COR-L47 (cell line): ENCODE measurements at places on chromosomes 1 and 21.
A peak's percentile ranks its signal among the peaks of the same experiment; 100 is the strongest.

- DNase-seq = no peak
These were observed 23.7 kb downstream of the CBR1 start for GRCh38 chr21:36093512-36093911.

- no peak for DNase-seq
These were observed 29.5 kb upstream of the CR2 start for GRCh38 chr1:207424570-207425131.

DNA sequence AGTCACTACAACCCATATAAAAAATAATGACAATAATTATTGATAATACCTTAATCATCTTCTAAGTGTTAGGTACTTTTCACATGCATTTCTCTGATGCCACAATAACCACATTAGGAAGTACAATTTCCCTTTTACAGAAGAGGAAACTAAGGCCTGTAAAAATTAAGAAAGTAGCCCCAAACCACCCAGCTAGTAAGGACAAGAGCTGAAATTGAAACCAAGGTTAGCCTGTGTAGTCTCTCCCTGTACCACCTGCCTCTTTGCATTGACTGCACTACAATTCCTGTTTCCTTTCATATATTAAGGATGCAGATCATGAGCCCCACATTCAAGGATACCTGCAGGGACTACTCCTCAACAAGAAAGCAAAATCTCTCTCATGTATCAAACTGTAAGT, 288.8 kb downstream of the GPATCH2 start:
- DNase-seq = no peak

GRCh38 chr1:222233444-222234158, 314.3 kb downstream of the HHIPL2 start:
- DNase-seq = no peak

DNA sequence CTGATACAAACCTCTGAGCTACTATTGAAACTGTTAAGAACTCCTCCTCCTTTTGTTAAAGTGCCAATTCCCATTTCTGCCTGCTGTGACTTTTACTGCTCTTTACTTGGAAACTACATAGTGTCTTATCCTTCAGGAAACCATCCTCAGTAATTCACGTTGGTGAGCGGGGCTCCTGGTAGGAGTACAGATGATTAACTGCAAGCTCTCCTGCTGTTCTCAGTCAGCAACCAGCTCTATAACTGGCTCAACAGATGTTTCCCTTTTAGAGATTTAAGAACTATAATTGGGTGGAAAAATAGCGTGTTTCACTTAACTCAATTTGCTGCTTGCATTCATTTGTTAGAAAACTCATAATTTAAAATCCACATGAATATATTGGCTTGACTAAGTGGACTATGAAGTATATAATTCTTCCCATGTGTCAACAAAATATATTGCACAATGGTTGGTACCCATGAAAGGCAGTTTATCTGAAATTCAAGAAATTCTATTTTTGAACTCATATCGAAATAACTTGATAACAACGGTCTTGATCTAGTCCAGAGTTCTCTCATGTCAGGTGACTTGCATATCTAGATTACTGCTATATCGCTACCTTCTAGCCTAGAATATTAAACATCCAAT, 574.0 kb downstream of the KCNT2 start:
- peak; percentile 87 for DNase-seq

DNA sequence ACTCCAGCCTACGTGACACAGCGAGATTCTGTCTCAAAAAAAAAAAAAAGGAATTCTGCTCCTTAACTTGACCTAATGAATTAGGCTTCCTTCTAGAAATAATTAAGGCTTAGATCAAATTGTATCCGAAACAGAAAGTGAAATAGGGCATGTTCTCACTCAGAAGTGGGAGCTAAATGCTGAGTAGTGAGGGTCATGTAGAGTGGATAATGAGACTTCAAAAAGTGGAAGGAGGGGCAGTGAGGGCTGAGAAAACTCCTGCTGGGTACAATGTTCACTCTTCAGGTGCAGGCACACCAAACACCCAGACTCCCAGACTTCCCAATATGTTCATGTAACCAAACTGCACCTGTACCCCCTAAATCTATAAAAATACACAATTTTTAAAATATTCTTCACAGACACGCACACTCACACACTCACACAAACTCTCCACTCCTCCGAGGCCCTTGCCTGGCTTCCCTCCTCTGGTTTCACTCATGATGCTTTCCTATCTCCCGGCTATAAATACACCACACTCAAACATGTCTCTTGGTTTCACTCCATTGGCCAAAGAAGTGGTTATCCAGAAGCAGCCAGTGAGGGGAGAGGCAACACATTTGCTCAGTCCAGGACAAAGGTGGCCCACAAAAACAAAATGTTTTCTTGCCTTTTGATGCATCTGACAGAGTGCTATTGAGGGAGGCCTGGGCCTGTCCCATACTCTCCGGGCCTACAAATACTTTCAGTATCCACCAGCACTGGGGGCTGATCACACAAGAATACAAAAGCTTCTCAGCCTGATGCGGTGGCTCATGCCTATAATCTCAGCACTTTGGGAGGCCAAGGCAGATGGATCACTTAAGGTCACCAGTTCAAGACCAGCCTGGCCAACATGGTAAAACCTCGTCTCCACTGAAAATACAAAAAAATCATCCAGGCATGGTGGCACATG, 249.2 kb downstream of the TOMM20 start:
- no peak for DNase-seq

- no peak for DNase-seq
These were observed 36.6 kb downstream of the XCL1 start for GRCh38 chr1:168613038-168613451.

- DNase-seq = no peak
These were observed 997 bp downstream of the ZNF362 start for GRCh38 chr1:33257207-33257771.

- peak; percentile 76 for DNase-seq
These were observed 68.5 kb downstream of the DYRK1A start for GRCh38 chr21:37435120-37435519.

GRCh38 chr1:110242062-110242461, 31.9 kb downstream of the KCNC4 start:
- no peak for DNase-seq

DNA sequence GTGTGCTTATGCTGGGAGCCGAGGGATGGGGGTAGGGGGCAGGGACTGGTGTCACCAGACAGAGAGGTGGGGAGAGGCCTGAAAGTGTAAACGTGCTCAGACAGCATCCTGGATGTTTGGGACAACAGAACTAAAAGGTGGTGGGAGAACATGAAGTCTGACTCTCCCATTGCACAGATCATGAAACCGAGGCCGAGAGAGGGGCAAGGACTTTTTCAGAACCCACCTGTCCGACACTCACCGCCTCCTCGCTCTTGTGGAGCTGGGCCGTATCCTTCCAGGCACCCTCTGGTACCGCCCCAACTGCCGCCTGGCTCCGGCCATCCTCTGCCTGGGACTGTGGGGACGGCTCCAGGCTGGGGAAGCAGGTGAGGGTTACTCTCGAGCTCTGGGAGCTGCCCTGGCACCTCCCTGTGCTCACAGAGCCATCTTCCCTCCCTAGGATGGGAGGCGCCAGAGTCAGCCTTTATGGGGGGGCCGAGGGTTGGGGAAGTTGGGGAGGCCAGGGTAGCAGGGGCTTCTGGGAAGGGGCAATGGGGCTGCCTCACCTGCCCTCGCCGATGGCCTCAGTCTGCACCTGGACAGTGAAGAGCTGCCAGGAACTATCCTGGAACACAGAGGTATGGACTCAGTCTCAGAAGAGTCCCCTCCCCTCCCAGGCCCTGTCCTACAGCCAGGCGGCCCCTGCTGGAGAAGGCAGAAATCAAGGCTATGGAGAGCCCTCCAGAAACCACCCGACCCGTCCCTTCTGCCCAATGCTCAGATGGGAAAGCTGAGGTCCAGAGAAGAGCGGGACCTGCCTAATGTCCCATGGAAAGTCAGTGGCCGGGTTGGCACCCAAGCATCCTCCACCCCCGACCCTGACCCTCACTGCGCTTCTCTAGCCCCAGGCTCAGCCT, 7.0 kb downstream of the ATP13A2 start:
- DNase-seq = no peak

GRCh38 chr1:87263785-87264184, 64.9 kb upstream of the LMO4 start:
- DNase-seq = no peak

GRCh38 chr1:41875487-41875886, 43.2 kb downstream of the HIVEP3 start:
- no peak for DNase-seq

GRCh38 chr1:164466001-164466421, 93.0 kb upstream of the PBX1 start:
- no peak for DNase-seq

- DNase-seq = peak; percentile 29
These were observed 9.8 kb downstream of the NHLH1 start for GRCh38 chr1:160376525-160377131.

DNA sequence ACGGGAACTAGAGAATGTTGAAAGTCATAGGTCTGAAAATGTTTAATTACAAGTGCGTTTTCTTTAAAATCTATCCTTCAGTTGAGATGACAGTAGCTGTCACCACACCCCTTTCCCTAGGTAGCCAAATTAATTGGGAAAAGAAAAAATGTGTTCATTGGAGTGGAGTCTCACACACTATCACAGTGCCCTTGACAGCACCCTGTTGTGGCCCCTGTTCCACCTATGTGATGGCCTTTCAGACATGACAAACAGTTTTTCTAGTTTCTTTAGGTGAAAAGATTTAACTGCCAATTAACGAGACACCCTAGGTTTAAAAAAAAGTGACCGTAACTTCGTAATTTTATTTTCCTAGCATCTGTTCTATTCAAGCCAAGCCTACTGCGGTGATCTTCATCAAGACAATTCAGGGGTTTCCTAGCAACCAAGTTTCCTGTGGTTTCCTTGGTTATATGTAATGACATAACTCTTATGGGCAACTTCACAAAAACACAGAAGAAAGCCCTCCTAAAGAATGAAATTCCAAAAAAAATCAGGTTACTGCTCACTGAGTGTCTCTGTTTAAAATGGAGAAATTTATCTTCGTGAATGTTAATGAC, 298.3 kb downstream of the PDE4B start:
- no peak for DNase-seq

GRCh38 chr1:243926803-243927245, 76.8 kb upstream of the AKT3 start:
- DNase-seq = no peak

DNA sequence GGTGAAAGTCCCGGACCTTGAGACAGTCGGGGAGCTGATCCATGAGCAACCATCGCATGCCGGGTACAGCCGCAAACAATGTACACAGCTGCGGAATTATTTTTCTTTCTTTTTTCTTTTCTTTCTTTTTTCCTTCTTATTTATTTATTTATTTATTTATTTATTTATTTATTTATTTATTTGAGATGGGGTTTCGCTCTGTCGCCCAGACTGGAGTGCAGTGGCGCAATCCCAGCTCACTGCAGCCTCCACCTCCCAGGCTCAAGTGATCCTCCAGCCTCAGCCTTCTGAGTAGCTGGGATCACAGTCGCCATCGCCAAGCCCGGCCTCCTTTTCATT, 2.6 kb upstream of the PERM1 start:
- DNase-seq = no peak

- no peak for DNase-seq
These were observed 7.0 kb upstream of the SPATC1L start for GRCh38 chr21:46191257-46191685.

DNA sequence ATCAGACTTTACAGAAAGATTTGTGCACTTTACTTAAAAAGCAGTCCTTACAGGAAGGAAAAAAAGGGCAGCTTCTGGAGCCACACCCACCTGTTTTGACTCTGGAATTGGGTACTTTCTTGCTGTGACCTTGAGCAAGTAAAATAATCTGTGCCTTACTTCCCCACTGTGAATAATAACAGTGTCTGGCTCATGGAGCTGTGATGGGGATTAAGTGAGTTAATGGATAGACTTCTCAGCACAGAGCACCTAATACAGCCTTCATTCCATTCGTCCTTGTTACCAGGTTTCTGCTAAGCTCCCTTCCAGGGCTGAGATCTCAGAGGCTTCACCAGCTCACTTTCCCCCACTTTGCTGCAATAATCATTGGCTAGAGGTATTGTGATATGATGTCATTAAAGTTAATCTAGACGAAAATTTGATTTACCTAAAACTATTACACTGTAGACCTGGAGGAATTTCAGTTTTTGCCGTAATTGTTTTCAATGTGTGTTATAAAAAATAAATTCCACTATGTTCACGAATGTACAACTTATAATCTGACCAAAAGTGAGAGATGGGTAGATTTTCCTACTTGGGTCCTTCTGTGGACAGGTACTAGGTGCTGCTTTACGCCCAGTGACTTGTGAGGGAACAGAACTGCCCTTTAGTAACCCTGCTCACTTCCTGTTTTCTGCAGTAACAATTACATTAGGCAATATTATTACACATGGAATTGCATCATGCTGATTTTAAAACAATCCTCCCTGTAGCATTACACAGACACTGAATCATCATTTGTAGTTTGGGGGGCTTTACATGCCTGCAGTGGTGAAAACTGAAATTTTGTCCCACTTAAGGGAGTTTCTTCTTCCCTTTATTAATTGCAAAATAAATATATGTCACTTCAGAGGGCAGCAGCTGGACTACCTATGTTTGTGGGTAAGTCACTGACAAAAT, 19.7 kb upstream of the ABCG1 start:
- DNase-seq = no peak

DNA sequence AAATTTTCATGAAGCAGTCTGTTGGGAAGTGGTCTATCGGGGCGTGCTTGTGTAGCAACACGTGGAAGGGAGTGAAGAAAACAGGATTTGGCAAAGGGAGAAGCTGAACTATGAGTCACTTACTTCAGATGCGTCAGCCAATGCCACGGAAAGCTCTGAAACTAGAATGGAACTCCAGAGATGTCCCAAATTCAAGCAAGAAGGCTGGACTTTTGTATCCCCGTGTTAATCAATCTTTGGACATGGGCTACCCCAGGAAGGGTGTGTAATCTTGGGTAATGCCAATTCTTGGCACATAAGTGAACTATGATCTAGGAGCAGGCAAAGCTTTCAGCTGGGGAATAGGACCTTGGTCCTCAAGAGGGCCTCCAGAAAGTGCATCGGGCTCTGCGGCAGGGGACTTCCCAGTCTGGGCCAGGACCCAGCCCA, 102.6 kb downstream of the ADSS2 start:
- DNase-seq = no peak

DNA sequence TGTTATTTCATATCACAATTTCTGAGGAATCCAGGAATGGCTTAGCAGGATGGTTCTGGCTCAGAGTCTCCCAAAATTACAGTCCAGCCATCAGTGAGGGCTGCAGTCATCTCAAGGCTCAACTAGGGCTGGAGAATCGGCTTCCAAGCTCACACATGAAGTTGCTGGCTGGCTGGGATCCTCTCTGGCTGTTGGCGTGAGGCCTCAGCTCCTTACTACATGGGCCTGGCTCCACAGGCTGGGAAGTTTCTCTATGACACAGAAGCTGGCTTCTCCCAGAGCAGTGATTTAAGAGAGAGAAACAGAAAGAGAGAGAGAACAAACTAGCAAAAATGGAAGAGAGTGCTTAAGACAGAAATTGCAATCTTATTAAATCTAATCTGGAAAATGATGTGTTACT, 38.8 kb upstream of the RGS8 start:
- DNase-seq = no peak

GRCh38 chr21:38151021-38151645, 105.7 kb upstream of the KCNJ15 start:
- no peak for DNase-seq

GRCh38 chr1:109091078-109091838, 694 bp downstream of the TMEM167B start:
- no peak for DNase-seq
